ENCODE measurements at places on chromosomes 3 and 15. TPM values are rescaled to one million over a fixed set of nuclear protein-coding genes. Genes with fewer than 3 reads are reported as not detected.

GRCh38 chr15:61987824-61988223, 72.4 kb downstream of the VPS13C start:
- no peak for DNase-seq

- no peak for DNase-seq
Measured at GRCh38 chr15:88312941-88313579, 56.5 kb upstream of the NTRK3 start.

GRCh38 chr3:149612456-149612855, 45.4 kb downstream of the WWTR1 start:
- DNase-seq: no peak

DNA sequence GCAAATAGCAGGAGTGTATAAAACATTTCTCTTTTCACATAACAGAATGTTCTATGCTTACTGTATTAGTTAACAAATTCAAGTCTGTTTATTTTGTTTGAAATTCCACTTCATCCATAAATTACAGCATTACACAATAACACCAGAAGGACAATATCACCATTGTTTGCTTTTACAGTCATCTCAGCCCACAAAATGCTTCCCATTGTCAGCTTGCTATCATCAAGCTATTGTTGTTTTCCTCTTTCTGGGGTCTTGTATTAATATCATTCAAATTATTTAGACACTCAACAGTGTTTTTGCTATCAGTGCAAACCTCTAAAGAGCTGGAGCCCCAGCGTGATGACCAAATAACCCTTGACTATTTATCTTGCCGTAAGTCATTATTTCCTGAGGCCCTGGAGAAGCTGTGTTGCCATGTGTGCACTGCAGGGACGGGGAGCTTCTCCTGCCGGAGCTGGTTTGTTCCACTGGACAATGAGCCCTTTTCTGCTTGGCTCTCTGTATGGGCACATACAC, 1.1 kb downstream of the SAMMSON start:
- peak; percentile 93 for DNase-seq

- no peak for DNase-seq
Measured at GRCh38 chr3:4584456-4585249, 91.5 kb downstream of the ITPR1 start.

- DNase-seq: no peak
Measured at GRCh38 chr15:58594898-58595297, 154.6 kb downstream of the ADAM10 start.

GRCh38 chr3:141074529-141074928, 23.4 kb downstream of the SPSB4 start:
- no peak for DNase-seq

GRCh38 chr3:141798448-141798845, 35.2 kb downstream of the GRK7 start:
- DNase-seq: no peak

The GPR27 gene
- 0.66 TPM for total RNA-seq

- no peak for DNase-seq
Measured at GRCh38 chr3:56257826-56258225, 210.4 kb downstream of the ERC2 start.

The THBS1 gene
- total RNA-seq: 8.2 TPM

Data from SK-MEL-5 (cell line).